ENCODE measurements at places on chromosomes 13 and 19.

GRCh38 chr19:1766800-1767352 lies 13.6 kb downstream of the ONECUT3 start:
- no peak for DNase-seq

DNA sequence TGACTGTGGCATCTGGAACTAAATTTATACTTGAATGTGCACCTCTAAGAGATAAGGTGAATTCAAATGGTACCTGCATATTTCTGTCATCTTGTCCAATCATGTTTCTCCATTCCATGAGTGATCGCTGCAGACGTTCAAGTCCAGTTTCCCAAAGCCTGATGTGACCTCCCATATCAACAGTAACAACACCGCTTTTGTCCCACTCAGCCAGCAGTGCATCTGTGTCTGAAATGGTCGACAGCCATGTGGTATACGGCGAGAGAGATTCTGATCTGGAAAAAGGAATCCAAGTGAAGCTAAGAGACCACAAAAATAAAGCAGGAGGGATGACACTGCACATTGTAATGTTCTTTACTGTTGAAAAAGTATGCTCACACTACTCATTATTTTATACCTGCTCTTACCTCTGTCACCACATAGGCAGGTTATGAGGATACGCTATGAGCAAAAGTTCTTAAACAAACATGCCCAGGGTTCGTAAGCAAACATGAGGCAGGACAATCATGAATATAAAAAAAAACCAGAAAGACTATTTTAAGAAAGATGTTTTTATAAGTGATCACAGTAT lies 213.6 kb downstream of the RGCC start:
- no peak for DNase-seq

- DNase-seq, result no peak
These were observed 1227.9 kb upstream of the SPRY2 start for GRCh38 chr13:81568824-81569223.

DNA sequence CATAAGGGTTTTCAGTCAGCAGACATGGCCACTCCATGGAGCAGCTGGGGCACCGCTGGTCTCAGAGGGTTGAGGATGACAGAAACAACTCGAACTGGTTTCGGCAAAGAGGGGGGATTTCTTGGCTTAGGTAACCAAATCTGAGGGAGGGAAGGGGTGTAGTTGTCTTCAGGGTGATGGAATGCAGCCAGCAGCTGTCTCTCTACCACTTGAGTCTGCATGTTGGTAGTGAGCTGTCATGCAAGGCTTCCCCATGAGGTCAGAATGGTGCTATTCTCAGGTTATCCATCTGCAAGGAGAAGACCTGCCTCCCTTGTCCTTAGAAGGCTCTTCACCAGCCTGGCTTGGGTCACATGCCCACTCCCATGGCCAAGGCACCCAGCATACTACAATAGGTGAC lies 55.6 kb upstream of the PEG3 start:
- no peak for DNase-seq

- no peak for DNase-seq
These were observed 2.8 kb upstream of the KCNN1 start for GRCh38 chr19:17963936-17964691.

GRCh38 chr19:50639121-50640112 lies at the start of gene SYT3:
Gene SYT3 (minus strand): TSS chr19:50639881. CDS start chr19:50637411, 2,470 bp downstream.
- DNase-seq, result no peak

- DNase-seq, result no peak
These were observed 225.0 kb downstream of the FGF14 start for GRCh38 chr13:102176846-102177245.

- DNase-seq, result peak; percentile 65
These were observed 523.7 kb upstream of the HTR2A start for GRCh38 chr13:47420568-47420967.

DNA sequence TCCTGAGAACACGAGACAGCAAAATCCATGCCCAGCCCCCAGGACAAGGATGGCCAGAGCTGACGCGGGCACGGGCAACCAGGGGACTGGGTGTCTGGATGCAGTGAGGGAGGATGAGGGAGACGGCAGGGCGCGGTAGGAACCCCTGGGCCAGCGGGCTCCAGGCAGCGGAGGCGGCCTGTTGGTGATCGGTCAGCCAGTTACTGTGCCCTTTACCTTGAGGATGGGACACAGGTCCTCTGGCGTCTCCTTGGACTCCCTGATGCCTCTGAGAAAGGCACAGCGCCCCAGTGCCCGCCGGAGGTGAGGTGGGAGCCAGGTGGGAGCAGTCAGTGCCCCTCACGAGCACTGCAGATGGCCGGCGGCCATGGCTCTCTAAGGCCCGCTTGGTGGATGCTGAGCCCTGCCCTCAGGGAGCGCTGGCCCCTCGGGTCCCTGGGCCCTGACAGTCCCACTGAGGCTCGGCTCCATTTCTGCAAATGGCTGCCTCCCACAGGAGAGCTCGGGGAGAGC lies 31.2 kb downstream of the C13orf46 start:
- DNase-seq, result no peak

DNA sequence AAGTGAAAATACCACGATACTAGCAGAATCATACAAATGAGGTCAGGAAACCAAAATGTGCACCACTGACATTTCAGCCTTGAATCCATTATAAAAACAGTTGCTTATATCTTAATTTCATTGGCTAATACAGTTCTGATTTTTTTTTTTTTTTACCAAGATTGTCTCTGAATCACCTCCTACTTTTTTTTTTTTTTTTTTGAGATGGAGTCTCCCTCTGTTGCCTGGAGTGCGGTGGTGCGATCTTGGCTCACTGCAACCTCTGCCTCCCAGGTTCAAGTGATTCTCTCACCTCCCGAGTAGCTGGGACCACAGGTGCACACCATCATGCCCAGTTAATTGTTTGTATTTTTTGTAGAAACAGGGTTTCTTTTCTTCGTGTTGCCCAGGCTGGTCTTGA lies 270.2 kb downstream of the LMO7 start:
- DNase-seq, result no peak

- peak; percentile 99 for DNase-seq
These were observed 230.0 kb downstream of the DCT start for GRCh38 chr13:94249512-94249911.

- no peak for DNase-seq
These were observed 36.1 kb downstream of the ZSWIM9 start for GRCh38 chr19:48206397-48207093.

- peak; percentile 57 for DNase-seq
These were observed 333.6 kb downstream of the DLEU7 start for GRCh38 chr13:50509771-50510441.

- DNase-seq, result no peak
These were observed 13.6 kb downstream of the GRTP1 start for GRCh38 chr13:113350065-113350937.

- DNase-seq, result no peak
These were observed 48.3 kb downstream of the SLAIN1 start for GRCh38 chr13:77745784-77746183.

DNA sequence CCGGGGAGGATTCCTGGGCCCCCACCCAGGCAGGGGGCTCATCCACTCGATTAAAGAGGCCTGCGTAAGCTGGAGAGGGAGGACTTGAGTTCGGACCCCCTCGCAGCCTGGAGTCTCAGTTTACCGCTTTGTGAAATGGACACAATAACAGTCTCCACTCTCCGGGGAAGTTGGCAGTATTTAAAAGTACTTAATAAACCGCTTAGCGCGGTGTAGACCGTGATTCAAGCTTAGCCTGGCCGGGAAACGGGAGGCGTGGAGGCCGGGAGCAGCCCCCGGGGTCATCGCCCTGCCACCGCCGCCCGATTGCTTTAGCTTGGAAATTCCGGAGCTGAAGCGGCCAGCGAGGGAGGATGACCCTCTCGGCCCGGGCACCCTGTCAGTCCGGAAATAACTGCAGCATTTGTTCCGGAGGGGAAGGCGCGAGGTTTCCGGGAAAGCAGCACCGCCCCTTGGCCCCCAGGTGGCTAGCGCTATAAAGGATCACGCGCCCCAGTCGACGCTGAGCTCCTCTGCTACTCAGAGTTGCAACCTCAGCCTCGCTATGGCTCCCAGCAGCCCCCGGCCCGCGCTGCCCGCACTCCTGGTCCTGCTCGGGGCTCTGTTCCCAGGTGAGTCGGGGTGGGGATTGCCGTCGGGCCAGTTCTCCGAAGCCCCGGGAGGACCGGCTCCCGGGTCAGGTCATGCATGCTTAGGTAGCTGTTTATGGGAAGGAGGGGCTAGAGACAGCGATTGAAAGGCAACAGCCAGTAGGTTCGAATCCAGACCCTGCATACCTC lies at the start of gene ICAM1:
TSS of gene ICAM1 (plus strand) at position 505 of the 779 bp plus-strand sequence. CDS start at position 545, 40 bp downstream.
- peak; percentile 75 for DNase-seq

DNA sequence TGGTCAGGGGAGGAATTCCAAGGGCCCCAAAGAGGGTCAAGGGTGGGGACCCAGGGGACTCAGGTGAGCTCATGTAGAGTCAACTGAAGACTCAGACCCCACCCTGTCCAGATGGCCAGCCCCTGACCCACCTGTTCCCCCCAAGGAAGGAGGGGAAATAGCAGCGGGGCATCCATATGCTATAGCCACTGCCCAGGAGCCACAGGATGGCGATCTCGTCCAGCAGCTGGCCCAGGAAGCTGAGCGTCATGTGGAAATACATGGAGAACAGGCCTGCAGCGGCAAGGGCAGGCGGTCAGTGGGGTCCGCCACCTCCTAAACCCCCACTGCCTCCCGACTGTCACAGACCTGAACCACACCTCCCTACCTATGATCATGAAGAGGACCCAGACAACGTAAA lies 21.4 kb downstream of the ACER1 start:
- DNase-seq, result no peak

GRCh38 chr13:84896128-84896527 lies 903.1 kb downstream of the SLITRK6 start:
- peak; percentile 47 for DNase-seq

GRCh38 chr13:102779436-102780159 lies 6.0 kb upstream of the TEX30 start:
- no peak for DNase-seq

DNA sequence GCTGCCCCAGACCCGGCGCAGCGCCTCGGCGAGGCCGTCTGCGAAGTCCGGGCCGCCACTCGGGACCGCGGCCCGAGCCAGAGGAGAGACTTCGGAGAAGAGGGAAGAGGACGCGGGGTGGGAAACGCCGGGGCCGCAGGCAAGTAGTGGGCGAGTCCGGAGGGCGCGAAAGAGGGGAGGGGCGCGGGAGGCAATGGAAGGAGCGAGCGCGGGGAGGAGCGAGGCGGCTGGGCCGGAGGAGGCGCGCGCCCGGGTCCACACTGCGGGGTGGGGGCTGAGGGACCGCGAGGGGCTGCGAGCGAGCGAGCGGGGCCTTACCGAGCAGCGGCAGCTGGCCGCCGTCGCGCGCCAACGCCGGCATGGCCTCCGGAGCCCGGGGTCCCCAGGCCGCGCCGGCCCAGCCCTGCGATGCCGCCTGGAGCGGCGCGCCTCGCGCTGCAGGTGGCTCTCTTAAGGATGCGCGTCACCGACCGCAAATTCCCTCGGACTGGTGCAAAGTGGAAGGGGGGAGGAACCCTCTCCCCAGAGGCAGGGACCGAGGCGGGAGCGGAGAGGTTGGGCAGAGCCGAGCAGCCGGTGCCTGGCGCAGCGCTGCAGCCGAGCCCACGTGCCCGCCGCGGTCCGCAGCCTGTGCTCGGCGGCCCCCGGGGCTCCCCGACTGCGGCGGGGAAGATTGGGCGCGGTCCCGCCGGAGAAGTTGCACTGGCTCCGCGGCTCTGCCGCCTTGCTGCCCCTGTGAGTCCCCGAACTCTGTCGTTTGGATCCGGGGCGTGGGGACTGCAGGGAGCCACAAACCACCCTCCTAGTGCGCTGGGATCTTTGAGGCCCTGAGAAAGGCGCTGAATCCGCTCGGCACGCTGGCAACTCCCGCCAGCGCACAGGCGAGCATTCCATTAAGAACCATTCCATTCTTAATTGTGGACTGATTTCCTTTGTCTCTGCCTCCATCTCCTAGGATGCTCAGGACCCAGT lies at the start of gene FLT3:
TSS of gene FLT3 (minus strand) at position 427 of the 972 bp plus-strand sequence. CDS start at position 361, 66 bp downstream.
- peak; percentile 22 for DNase-seq

DNA sequence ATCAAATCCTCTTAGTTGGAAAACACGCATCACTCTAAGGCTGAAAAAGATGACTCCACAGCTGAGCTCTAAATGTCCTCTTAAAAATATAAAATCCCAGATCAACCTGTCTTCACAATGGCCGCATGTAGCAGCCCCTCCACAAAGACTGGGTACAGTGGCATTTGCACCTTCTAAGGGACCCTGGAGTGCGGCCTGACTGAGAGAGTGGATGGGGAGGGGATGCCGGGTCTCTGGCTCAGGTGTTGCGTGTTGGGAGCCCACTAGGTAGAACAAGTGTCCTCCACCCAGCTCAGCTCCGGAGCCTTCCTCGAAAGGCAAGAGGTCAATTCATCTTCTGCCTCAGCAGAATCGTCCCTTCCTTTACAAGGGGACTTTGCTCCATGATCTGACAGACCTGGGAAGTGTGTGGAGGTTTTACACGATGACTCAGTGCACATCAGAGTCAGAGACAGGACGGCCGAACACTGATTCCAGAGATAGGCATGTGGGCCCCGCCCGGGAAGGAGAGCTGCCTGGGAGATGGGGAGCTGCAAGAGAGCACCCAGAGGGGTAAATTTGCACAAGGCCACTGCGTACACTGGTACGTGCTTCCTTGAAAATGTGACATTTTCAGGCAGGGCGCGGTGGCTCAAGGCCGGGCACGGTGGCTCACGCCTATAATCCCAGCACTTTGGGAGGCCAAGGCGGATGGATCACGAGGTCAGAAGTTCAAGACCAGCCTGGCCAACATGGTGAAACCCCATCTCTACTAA lies 23.5 kb upstream of the SLC15A1 start:
- peak; percentile 79 for DNase-seq

DNA sequence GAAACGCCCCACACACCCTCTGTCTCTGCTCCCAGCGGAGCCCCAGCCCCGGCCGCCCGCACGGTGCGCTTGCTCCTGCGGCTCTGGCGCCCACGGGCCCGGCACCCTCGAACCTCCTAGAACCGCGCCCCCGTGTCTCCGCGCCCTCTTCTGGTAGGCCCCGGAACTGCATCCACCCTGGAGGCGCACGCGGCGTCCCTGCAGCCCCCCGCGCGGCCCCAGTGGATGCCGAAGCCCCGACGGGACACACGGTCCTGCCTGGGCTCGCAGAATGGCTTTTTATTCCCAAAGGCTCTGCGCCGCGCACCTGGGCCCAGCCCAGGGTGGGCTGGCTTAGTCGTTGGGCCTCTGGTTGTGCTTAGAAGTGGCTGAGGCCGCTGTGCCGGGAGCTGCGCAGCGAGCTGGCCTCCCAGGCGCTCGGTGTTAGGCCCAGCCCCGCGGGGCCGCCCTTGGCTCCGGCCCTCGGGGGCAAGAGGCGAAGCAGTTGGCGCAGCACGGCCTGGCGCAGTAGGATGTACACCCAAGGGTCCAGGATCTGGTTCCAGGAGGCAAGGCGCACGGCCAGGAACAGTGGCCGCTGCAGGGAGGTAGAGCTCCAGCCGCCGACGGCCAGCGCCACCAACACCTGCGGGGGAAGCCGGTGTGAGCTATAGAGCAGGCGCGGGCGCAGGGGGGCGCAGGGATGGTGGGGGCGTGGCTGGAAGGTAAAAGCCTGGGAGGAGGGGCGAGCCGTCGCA lies 2.8 kb downstream of the PTGER1 start:
- DNase-seq, result no peak

All from renal cortical epithelial cell (primary cell).